Muscle of leg (tissue), 16 donors: ENCODE measurements at places on chromosomes 1 and 21. TPM values are rescaled to one million over a fixed set of nuclear protein-coding genes. Genes with fewer than 3 reads are reported as not detected.

DNA sequence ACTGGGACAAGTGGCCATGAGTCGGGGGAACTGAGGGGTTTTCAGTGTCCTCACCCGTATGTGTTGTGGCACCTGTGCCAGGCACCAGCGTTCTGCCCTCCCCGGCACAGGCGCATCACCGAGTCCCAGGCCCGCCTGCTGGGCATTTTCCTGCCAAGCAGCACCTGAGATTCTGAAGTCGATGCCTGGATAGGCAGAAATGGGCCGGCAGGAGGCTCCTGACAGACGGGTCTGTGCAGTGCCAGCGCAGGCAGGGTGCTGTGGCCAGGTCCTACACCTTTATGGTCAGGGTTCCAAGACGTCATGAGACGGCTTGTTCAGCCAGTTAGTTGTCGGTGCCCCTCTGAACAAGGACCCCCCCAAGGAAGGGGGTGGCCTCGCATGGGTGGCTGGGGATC, 10.6 kb downstream of the FAAP20 start:
- no peak overlapping the region for H3K4me3 ChIP-seq
- H3K4me1 ChIP-seq = peaks cover 15% of the 10 kb centered on the region
- DNase-seq = no peak
- H3K27me3 ChIP-seq = no peaks in the 10 kb centered on the region

DNA sequence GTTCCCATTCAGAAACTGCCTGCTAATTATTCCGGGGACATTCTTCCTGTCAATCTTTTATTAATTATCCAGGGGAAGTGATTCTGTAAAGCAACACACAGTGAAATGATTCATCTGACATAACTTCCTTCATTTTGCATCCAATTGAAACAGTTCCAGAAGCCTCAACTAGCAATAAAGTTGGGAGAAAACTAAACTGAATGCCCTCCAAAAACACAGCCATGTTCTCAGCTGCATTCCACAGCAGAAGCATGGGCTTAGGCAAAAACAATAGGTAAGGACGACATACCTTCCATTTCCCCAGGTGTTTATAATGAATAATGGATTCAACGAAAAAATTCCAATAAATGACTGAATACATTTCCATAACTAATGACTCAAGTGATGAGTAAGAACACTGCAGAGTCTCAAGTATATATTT, 36.9 kb upstream of the TARBP1 start:
- H3K27me3 ChIP-seq = no peaks in the 10 kb centered on the region
- no peak overlapping the region for H3K4me3 ChIP-seq
- peak; percentile 69 for DNase-seq

PDE9A gene
- polyA plus RNA-seq = 7.6 TPM

IFI44 gene
- polyA plus RNA-seq = 10.1 TPM

- H3K4me1 ChIP-seq = no peaks in the 10 kb centered on the region
- H3K27ac ChIP-seq = no peak overlapping the region
- DNase-seq = peak; percentile 71
- H3K4me3 ChIP-seq = no peak overlapping the region
- no peaks in the 10 kb centered on the region for H3K27me3 ChIP-seq
Observed at GRCh38 chr1:59879574-59879973, 47.0 kb downstream of the CYP2J2 start.

PTPRC gene
- polyA plus RNA-seq = 4.7 TPM

S100A9 gene
- polyA plus RNA-seq = 46.9 TPM

SLC2A5 gene
- polyA plus RNA-seq = 11.4 TPM

GRCh38 chr1:155989242-155990004, 11.1 kb upstream of the ARHGEF2 start:
- peaks cover 19% of the 10 kb centered on the region for H3K4me1 ChIP-seq
- H3K36me3 ChIP-seq = no peaks in the 10 kb centered on the region
- H3K27ac ChIP-seq = no peak overlapping the region
- no peaks in the 10 kb centered on the region for H3K27me3 ChIP-seq
- peak overlapping the region; percentile 1 for H3K4me3 ChIP-seq

DNA sequence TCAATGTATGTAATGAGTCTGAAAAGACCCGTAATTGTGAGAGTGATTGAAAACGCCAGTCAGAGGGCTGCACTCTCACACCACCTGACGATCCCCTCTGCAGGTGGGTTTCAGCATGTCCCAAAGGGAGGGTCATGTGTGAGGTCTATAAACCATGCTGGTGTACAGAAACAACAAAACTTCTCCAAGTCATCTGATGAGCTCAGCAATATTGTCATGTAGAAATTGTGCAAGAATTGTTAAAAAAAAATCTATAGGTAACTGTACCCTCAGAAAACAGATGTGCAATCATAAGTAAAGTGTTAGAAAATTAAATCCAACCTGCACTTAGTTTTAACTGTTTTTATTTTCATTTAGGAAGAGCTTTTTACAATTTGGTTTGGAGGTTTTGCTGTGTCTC, 152.5 kb downstream of the PCBP3 start:
- DNase-seq = no peak
- H3K27me3 ChIP-seq = peaks cover 7% of the 10 kb centered on the region
- H3K4me3 ChIP-seq = no peak overlapping the region
- no peaks in the 10 kb centered on the region for H3K4me1 ChIP-seq
- no peak overlapping the region for H3K27ac ChIP-seq

DNA sequence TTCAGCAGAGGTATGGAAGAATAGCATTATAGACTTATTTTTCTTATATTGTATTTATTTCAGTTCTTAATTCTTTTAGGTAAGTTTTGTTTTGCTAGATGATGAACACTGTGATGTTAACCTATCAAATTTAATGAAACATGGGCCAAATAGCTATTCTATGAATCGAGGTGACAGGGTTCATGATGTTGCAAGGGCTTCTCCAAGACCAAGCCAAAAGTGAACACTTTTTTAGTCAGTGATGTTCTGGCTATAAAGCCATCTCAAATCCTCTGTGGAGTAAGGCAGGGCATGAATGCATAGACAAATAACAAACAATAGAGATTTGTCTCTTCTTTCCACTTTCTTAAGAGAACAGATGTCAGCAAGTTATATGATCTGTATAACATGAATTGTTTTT, 26.7 kb downstream of the C1orf146 start:
- H3K27ac ChIP-seq = no peak overlapping the region
- no peaks in the 10 kb centered on the region for H3K27me3 ChIP-seq
- DNase-seq = no peak

DNA sequence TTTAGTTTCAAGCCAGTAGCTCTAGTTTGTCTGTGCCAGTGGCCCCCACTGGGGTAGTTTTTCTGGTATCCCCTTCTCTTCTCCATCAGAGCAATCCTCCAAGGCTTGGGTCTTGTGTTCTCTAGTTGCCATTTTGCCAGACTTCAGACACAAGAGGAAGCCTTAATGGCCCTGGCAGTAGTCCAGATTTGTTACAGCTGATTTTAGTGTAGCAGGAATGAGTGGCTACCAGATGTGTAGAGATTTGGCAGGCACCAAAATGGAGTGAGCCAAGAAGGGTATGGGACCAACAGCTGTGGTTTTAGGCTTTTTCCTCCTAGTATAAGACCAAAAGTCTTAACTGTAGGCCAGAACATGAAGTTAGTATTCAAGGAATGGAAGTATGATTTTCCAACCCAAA, 56.8 kb downstream of the ACP6 start:
- H3K4me1 ChIP-seq = peaks cover 40% of the 10 kb centered on the region
- peaks cover 44% of the 10 kb centered on the region for H3K36me3 ChIP-seq
- H3K27ac ChIP-seq = no peak overlapping the region
- no peak overlapping the region for H3K4me3 ChIP-seq
- no peaks in the 10 kb centered on the region for H3K27me3 ChIP-seq
- peak; percentile 79 for DNase-seq

DNA sequence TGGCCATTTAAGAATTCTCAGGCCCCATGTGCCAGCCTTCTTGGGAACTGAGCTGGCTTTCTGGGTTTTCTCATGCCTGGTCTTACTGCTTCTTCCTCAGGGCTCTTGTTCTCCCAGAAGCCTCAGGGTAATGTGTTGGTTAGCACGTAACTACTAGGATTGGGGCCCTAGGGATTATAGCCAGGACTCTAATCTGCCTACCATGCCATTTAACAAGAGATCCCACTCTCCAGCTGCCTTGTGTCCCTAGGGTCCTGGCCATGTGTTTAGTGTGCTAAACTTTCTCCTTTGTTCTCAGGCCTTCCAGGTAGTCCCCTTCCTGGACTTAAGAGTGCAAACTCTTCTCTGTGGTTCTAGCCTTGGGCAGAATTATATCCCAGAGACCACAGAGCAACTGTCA, 2.2 kb upstream of the SH3BGRL3 start:
- no peak overlapping the region for H3K27ac ChIP-seq
- peaks cover 57% of the 10 kb centered on the region for H3K4me1 ChIP-seq
- H3K27me3 ChIP-seq = no peaks in the 10 kb centered on the region
- H3K36me3 ChIP-seq = peaks cover 36% of the 10 kb centered on the region
- no peak for DNase-seq
- H3K4me3 ChIP-seq = no peak overlapping the region

DNA sequence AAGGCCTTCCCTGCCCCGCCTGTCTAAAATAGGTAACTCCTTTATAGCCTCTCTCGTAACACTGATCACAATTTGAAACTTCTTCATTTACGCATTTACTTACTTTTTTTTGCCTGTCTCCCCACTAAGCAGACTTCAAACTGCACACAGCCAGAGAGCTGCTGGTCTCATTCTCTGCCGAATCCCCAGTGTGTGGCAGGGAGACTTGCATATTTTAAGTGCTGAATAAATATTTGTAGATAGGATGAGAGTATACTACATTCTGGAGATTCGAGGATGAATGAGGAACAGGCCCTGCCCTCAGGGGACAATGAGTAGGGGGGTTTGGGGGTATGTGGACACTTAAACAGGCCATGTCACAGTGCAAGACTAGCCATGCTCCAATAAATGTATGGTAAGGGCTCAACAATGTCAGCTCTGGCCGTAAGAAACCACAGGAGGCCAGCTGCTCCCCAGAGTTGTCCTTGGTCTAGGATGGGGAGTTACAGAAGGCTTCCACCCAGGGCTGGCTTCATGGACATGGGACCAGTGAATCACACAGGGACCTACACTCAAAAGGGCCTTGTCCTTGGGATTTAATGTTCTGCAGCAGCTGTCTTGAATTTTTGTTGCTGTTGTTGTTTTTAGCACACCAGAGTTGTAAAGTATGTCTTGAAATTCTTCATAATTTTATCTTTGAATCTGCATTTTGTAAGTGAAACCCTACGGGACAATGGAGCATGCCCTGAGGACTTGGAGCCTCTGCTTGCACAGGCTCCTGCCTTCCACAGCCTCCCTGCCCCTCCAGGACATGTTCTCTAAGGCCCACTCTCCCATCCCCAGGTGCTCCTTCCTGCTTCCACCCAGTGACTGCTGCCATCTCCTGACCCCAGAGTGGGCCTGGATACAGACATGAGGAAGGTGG, 8.5 kb downstream of the DIO1 start:
- H3K4me1 ChIP-seq = peaks cover 8% of the 10 kb centered on the region
- no peaks in the 10 kb centered on the region for H3K36me3 ChIP-seq
- no peak overlapping the region for H3K4me3 ChIP-seq
- no peaks in the 10 kb centered on the region for H3K27me3 ChIP-seq
- no peak overlapping the region for H3K27ac ChIP-seq

DNA sequence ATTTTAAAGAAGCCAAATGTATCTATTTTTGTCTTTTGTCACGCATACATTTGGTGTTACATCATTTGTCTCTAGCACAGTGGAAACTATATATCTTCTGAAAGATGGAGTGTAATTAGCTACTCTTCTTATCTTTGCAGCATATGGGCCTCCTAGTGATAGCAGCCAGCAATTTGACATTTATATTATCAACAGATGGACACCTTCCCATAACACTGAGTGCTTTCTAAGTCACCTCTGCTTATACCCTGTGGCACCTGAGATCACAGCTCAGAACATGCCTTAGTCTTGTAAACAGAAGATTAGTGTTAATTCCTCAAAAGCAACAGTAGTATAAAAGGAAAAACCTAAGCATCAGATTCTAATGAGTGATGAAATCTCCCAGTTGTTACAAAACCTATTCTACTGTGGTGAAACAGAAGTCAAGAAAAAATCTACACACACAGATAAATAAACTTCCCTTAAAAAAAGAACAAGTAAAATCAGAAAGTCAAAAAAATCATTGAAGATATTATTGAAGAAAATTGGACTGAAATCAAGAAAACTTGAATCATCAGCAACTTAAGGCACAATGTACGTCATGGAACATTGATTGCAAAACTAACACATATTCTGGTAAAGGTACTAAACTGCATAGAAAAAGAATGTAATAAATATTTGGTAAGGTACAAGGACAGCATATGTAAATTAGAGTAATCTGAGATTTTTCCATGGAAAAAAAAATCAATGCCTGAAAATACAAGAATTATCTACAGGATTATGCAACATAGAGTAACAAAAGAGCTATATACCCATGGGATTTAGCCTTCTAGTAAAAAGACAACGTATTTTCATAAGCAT, 61.7 kb downstream of the KCNT2 start:
- no peak overlapping the region for H3K27ac ChIP-seq
- H3K4me1 ChIP-seq = no peaks in the 10 kb centered on the region
- no peaks in the 10 kb centered on the region for H3K27me3 ChIP-seq
- H3K4me3 ChIP-seq = no peak overlapping the region
- no peak for DNase-seq

HAO2 gene
- not detected for polyA plus RNA-seq

DNA sequence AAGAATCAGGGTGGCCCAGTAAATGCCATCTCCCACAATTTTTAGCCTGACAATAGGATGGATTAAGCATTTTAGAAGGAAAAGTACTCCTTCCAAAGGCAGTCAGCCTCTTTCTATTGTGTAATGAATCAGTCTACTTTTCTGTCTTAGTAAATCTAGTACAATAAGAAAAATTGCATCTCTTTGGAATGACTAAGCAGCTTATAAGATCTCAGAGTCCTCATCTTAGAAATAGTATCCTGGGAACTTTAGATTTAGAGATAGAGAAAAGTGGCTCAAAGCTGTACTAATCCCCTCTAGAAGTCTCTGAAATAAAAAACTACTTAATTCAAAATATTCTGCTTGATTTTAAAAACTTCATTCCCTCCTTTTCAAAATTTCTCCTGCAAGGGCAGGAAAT, 81.4 kb downstream of the SLC44A5 start:
- no peaks in the 10 kb centered on the region for H3K36me3 ChIP-seq
- H3K27ac ChIP-seq = no peak overlapping the region
- no peak overlapping the region for H3K4me3 ChIP-seq
- DNase-seq = no peak
- no peaks in the 10 kb centered on the region for H3K4me1 ChIP-seq

GRCh38 chr1:2108877-2109580, 58.8 kb downstream of the PRKCZ start:
- H3K27ac ChIP-seq = no peak overlapping the region
- no peak overlapping the region for H3K4me3 ChIP-seq
- H3K4me1 ChIP-seq = peaks cover 3% of the 10 kb centered on the region
- peaks cover 10% of the 10 kb centered on the region for H3K27me3 ChIP-seq
